ENCODE measurements at places on chromosomes 7 and 10.

GRCh38 chr10:85187047-85187446, 858.7 kb downstream of the CCSER2 start:
- no peak for DNase-seq

DNA sequence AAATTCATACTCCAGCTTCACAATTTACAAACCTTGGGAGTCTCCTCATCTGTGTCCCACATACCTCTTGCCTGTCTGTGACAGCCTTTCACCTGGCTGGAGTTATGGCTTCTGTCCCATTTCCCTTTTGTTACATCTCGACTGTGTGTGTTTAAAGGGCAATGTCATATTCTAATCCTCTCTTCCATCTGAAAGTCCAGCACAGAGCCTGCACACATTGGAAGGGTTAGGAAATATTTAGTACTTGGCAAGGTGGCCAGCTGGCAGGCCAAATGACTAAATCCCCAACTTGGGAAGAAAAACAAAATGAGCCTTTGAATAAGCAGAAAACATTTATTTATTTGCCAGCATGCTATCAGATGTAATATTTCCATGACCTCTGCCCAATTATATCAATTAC, 120.1 kb upstream of the STK17A start:
- no peak for DNase-seq

- DNase-seq, result no peak
Observed at GRCh38 chr10:48946332-48946731, 6.7 kb upstream of the LRRC18 start.

GRCh38 chr10:13848520-13849445, 262.0 kb downstream of the PRPF18 start:
- DNase-seq, result no peak

GRCh38 chr10:58590924-58591323, 78.3 kb downstream of the BICC1 start:
- DNase-seq, result no peak

GRCh38 chr10:121222842-121223241, 371.7 kb downstream of the WDR11 start:
- no peak for DNase-seq

DNA sequence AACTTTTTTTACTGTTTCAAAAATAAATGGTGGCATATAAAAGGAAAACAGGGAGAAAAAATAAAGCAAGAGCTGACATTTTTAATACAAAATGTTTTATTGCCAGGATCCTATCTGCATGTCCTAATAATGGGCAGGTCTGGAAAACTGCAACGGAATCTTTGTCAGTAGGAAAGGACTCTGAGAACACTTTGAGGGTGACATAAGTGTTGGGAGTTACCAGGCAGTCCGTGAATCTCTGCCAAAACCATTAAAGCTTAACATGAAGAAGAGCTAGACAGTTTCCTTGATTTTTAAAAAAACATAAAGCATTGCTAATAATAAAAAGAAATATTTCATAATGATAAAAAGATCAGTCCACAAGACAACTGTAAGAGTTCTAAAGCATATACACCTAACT, 80.7 kb downstream of the AGMO start:
- DNase-seq, result no peak

- no peak for DNase-seq
Observed at GRCh38 chr7:84258628-84259027, 64.0 kb upstream of the SEMA3A start.

All from activated T-cell treated with anti-CD3 and anti-CD28 coated beads, Interleukin-2, amount 50 U/mL, for 1 hour (primary cell).